PC-9 (cell line): ENCODE measurements at places on chromosomes 2 and 18. TPM values are rescaled to one million over a fixed set of nuclear protein-coding genes. Genes with fewer than 3 reads are reported as not detected.

Gene ITGAV
- 25.0 and 28.0 TPM in 2 replicates for total RNA-seq

Gene M1AP
- total RNA-seq = 4.5 and 7.7 TPM in 2 replicates

Gene SOWAHC
- total RNA-seq = 12.8 and 14.3 TPM in 2 replicates

Gene STON1
- 1.4 and 1.7 TPM in 2 replicates for total RNA-seq

Gene AFF3
- total RNA-seq = not detected in 2 replicates

Gene SATB2
- 7.3 and 7.8 TPM in 2 replicates for total RNA-seq

Gene TCF7L1
- 2.3 and 2.8 TPM in 2 replicates for total RNA-seq

Gene RGPD5
- total RNA-seq = 35.4 and 60.6 TPM in 2 replicates

Gene THSD7B
- not detected in 2 replicates for total RNA-seq
